ENCODE measurements at places on chromosomes 2 and 18. TPM values are rescaled to one million over a fixed set of nuclear protein-coding genes. Genes with fewer than 3 reads are reported as not detected.

Gene LAMA3
- 4.0 TPM for polyA plus RNA-seq

Gene RND3
- 1.0 TPM for polyA plus RNA-seq

Gene STARD6
- 0.53 TPM for polyA plus RNA-seq

Gene SAG
- not detected for polyA plus RNA-seq

Gene SLC16A14
- polyA plus RNA-seq = 4.4 TPM

Gene OSR1
- polyA plus RNA-seq = not detected

DNA sequence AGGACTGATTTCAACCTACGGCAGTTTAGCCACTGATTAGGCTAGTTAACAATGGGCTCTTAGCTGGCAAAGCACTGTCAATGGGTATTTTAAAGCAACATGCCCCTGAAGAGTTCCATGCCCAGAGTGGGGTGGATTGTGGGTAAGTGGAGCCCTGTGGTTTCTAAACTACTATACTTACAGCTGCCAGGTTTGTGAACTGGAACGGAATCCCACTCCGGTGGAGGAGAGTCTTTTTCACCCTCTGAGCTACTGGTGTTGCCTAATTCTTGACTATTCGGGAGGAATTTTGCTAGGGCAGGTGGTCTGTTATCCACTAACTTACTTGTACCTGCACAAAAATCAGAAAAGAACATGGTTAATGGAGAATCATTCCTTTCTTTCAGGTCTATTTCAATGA, 52.6 kb downstream of the ZAP70 start:
- H3K27ac ChIP-seq = no peak overlapping the region
- H3K4me3 ChIP-seq = no peak overlapping the region
- peaks cover 16% of the 10 kb centered on the region for H3K36me3 ChIP-seq
- no peaks in the 10 kb centered on the region for H3K4me1 ChIP-seq

GRCh38 chr18:56351911-56352500, 286.4 kb downstream of the TXNL1 start:
- no peaks in the 10 kb centered on the region for H3K27me3 ChIP-seq
- no peak for DNase-seq
- no peaks in the 10 kb centered on the region for H3K4me1 ChIP-seq
- H3K36me3 ChIP-seq = no peaks in the 10 kb centered on the region
- H3K27ac ChIP-seq = no peak overlapping the region
- H3K4me3 ChIP-seq = no peak overlapping the region

DNA sequence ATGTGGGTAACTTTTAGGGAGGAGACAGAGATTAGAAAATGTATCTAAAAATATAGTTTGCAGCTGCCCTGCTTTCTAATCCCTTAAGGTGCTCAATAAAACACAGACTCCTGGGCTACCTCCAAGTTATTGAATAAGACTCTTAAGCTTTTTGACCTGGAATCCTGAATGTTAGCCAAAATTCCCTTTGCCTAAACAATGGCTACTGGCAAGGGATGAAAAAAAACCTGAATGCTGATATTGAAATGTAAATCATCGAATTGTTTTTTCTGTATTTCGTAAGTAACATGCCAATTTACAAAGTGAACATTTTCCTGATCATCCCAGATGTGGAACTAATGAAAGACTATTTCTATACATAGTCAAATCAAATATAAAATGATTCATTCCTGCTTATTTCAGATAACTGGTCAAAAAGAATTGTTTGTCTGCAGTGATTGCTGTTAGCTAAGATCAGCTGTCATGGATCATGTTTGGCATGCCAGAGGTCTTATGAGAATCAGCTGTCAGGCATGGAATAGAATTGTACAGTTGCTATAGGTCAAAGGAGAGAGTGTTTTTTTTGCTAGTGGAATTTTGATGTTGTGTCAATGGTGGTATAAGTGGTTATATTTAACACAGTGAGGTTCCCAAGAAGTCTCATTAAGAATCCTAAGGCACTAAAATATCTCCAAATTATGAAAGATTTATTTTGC, 363.6 kb upstream of the CWC22 start:
- DNase-seq = no peak
- H3K36me3 ChIP-seq = no peaks in the 10 kb centered on the region
- H3K4me3 ChIP-seq = no peak overlapping the region
- no peaks in the 10 kb centered on the region for H3K27me3 ChIP-seq

DNA sequence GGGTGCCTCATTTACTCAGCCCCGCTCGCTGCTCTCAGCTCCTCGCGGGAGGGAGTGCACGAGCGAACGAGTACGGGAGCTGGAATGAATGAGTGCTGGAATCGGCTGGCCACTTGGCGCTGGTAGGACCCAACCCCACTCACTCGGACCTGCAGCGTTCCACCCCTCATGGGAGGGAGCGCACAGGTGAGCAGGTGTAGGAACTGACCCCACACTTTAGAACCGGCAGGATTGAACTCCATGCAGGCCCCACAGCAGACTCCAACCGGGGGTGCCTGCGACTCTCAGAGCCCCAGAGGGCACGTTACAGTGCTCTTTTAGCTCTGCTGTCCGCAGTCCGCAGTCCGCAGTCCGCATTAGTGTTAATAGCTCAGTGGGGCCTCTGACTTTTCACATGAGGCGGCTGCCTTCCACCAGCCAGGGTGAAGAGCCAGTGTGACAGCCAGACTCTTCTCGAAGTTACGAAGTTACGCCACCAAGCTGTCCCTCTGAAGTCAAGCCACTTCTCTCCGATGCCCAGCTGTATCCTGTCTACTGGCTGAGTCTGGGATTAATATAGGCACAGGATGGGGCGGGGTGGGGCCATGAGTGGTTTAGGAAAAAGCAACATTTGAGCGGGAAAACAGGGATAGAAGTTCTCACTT, 102.7 kb upstream of the ARHGAP15 start:
- H3K4me1 ChIP-seq = no peaks in the 10 kb centered on the region
- H3K27ac ChIP-seq = no peak overlapping the region
- no peak overlapping the region for H3K4me3 ChIP-seq
- DNase-seq = no peak

DNA sequence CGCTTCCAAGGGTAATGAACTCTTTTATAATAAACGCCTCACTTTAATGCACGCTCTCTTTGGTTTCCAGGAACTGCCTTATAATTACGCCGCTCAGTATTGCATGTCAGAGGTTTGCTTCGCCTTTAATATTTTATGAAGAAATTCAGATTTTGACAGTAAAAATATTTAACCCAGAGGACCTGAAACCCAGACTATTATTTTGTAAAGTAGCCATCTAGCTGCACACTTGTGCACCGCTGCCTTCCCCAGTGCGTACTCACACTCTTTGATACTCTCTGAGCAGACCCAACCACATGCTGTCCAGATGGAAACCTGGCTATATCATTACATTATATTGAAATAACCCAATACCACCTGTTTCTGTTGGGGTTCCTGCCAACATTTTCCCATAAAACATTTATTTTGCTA, 270.1 kb downstream of the C1D start:
- H3K4me3 ChIP-seq = no peak overlapping the region
- no peaks in the 10 kb centered on the region for H3K36me3 ChIP-seq
- no peak for DNase-seq
- H3K4me1 ChIP-seq = no peaks in the 10 kb centered on the region
- no peak overlapping the region for H3K27ac ChIP-seq

GRCh38 chr2:41985573-41986095, 62.2 kb upstream of the PKDCC start:
- no peak overlapping the region for H3K27ac ChIP-seq
- peaks cover 2% of the 10 kb centered on the region for H3K27me3 ChIP-seq
- H3K36me3 ChIP-seq = no peaks in the 10 kb centered on the region
- DNase-seq = no peak

GRCh38 chr2:95384854-95385569, 17.5 kb upstream of the FAHD2A start:
- H3K4me3 ChIP-seq = no peak overlapping the region
- no peak overlapping the region for H3K27ac ChIP-seq
- no peak for DNase-seq
- H3K36me3 ChIP-seq = no peaks in the 10 kb centered on the region

- no peak overlapping the region for H3K27ac ChIP-seq
- no peak for DNase-seq
- H3K4me1 ChIP-seq = no peaks in the 10 kb centered on the region
Observed at GRCh38 chr18:24369426-24369825, 28.2 kb downstream of the OSBPL1A start.

DNA sequence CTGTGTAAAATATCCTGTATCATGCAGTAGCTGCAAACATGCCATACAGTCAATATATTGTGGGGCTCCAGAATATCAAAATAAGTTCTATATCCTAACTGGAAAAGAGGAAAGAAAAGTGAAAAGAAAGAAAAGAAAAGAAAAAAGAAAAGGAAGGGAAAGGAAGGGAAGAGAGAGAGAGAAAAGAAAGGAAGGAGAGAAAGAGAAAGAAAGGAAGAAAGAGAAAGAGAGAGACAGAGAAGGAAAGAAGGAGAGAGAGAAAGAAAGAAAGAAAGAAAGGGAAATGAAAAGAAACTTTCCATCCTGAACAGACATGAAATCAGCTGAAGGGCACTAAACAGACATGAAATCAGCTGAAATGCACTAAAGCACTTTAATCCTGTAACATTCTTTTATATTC, 288.4 kb upstream of the NCKAP5 start:
- no peak overlapping the region for H3K4me3 ChIP-seq
- H3K4me1 ChIP-seq = no peaks in the 10 kb centered on the region
- no peaks in the 10 kb centered on the region for H3K36me3 ChIP-seq
- DNase-seq = no peak
- H3K27me3 ChIP-seq = 0 out of 2 replicates have a peak, but pooled peaks cover 2% of the 10 kb centered on the region

GRCh38 chr2:237466211-237466610, 20.8 kb upstream of the MLPH start:
- no peaks in the 10 kb centered on the region for H3K4me1 ChIP-seq
- no peak overlapping the region for H3K4me3 ChIP-seq
- no peak for DNase-seq
- H3K36me3 ChIP-seq = no peaks in the 10 kb centered on the region
- H3K27ac ChIP-seq = no peak overlapping the region

GRCh38 chr18:47876813-47877212, 53.6 kb downstream of the SMAD2 start:
- no peaks in the 10 kb centered on the region for H3K27me3 ChIP-seq
- no peak overlapping the region for H3K4me3 ChIP-seq
- H3K36me3 ChIP-seq = peaks cover 2% of the 10 kb centered on the region
- H3K27ac ChIP-seq = no peak overlapping the region
- DNase-seq = no peak
- H3K4me1 ChIP-seq = no peaks in the 10 kb centered on the region

DNA sequence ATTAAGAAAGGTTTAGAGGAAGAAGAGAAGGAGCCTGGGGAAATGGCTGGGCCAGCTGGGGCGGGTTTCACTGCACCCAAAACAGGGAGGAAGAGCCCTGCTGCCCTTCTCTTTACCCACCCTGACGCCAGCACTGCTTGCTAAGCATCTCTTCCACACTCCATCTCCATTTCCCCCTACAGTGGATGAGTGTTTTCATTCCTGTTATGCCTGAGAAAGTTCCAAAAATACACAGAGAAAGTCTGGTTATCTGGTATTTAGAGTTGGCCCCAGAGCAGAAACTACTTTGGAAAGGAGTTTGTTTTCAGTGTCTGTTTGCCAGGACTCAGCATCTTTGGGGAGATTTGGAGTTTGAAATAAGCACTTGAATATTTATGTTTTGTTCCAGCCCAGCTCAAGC, 451.0 kb downstream of the SLC4A3 start:
- no peak for DNase-seq
- H3K36me3 ChIP-seq = no peaks in the 10 kb centered on the region
- no peak overlapping the region for H3K4me3 ChIP-seq
- 0 out of 2 replicates have a peak, but pooled peaks cover 2% of the 10 kb centered on the region for H3K27me3 ChIP-seq

GRCh38 chr2:73080321-73081131, 9.0 kb upstream of the SFXN5 start:
- H3K27me3 ChIP-seq = peaks cover 3% of the 10 kb centered on the region
- DNase-seq = no peak
- H3K4me1 ChIP-seq = no peaks in the 10 kb centered on the region
- no peaks in the 10 kb centered on the region for H3K36me3 ChIP-seq
- no peak overlapping the region for H3K4me3 ChIP-seq

Data from GM12878 (cell line).